ENCODE measurements at places on chromosomes 11 and 22.
A peak's percentile ranks its signal among the peaks of the same experiment; 100 is the strongest.

GRCh38 chr11:98365941-98366340 lies 654.8 kb upstream of the CNTN5 start:
- no peaks in the 10 kb centered on the region for H3K36me3 ChIP-seq
- no peaks in the 10 kb centered on the region for H3K4me1 ChIP-seq
- H3K4me3 ChIP-seq = no peak overlapping the region
- no peak overlapping the region for H3K27ac ChIP-seq
- no peaks in the 10 kb centered on the region for H3K27me3 ChIP-seq

DNA sequence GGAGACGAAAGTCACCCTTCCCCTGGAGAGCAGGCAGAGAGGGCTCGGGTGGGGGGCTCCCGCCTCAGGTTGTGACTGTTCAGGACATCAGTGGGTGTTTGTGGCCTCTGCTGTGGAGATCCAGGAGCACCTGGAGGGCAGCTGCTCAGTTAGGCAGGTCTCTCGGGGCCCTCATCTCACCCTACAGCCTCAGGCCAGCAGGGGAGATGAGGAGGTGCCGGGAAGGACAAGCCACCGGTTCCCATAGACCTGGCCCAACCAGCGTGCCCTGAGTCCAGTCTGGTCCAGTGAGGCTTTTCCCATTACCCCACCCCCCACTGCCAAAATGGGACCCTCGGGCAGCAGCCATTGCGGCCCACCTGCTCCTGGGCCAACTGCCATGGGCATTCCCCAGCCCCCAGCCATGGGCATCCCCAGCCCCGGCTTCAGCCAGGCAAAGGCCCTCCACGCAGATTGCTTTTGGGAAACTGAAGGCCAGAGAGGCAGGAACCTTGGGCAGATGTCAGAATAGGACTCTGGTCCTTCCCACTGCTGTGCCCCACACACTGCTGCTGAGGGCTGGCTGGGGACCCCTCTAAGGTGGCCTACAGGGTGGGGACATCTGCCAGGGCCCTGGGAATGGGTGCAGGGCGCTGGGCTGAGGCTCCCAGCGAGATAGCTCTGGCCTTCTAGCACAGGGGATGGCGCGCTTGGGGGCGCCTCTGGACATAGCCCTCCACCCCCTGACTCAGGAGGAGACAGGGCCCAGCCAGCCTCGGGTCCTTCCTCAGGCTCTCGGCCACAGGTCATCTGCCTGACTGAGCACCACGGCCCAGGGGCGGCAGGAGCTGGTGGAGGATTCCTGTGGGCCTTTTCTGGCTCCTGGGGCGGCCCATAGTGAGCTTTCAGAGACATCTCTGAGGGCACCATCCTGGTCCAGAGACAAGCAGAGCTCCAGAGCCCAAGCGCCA lies 4.8 kb downstream of the PIM3 start:
- H3K4me1 ChIP-seq = peaks cover 67% of the 10 kb centered on the region

- H3K4me1 ChIP-seq = peaks cover 23% of the 10 kb centered on the region
- no peak for DNase-seq
- no peaks in the 10 kb centered on the region for H3K27me3 ChIP-seq
Observed at GRCh38 chr22:20537983-20538382, 30.6 kb downstream of the MED15 start.

- no peak overlapping the region for H3K27ac ChIP-seq
- DNase-seq = peak; percentile 11
- H3K36me3 ChIP-seq = peaks cover 12% of the 10 kb centered on the region
- peaks cover 23% of the 10 kb centered on the region for H3K4me1 ChIP-seq
- H3K4me3 ChIP-seq = no peak overlapping the region
- H3K27me3 ChIP-seq = no peaks in the 10 kb centered on the region
Observed at GRCh38 chr11:20049231-20049630, 111.0 kb downstream of the DBX1 start.

- H3K27me3 ChIP-seq = no peaks in the 10 kb centered on the region
- DNase-seq = no peak
Observed at GRCh38 chr11:74220376-74220775, 49.3 kb downstream of the PPME1 start.

GRCh38 chr22:44915441-44915840 lies 94.4 kb downstream of the PHF21B start:
- H3K27me3 ChIP-seq = no peaks in the 10 kb centered on the region
- DNase-seq = no peak
- no peaks in the 10 kb centered on the region for H3K4me1 ChIP-seq
- no peak overlapping the region for H3K4me3 ChIP-seq

Data from vagina (tissue), 2 donors.